Stimulated activated CD8-positive, alpha-beta memory T cell treated with anti-CD3 and anti-CD28 coated beads, Interleukin-2, amount 100 ng/mL, for 1 hour (primary cell): ENCODE measurements at places on chromosomes 13 and 19.

- no peak for DNase-seq
Observed at GRCh38 chr13:34369931-34370330, 552.0 kb downstream of the RFC3 start.

- no peak for DNase-seq
Observed at GRCh38 chr19:41159881-41160280, 33.1 kb upstream of the CYP2S1 start.

- no peak for DNase-seq
Observed at GRCh38 chr13:90352763-90353162, 994.7 kb upstream of the MIR17HG start.

DNA sequence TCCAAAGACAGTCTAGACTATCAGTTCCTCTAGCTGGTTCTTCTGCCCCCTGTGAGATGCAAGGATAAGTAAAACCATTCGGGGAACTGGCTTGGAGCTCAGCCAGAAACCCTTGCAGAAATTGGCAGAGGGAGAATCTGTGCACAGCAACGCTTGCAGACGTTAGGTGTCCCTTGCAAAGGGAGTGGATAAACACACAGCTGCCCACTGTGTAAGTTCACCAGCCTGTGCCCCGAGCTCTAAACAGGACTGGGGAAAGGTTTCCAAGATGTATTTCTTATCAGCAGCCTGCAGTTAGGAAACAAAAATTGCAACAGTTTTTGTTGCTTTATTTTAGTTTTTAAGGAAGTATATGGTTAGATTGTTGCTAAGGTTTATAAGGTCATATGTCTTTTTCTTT lies 19.0 kb upstream of the ADGRE1 start:
- DNase-seq: no peak

DNA sequence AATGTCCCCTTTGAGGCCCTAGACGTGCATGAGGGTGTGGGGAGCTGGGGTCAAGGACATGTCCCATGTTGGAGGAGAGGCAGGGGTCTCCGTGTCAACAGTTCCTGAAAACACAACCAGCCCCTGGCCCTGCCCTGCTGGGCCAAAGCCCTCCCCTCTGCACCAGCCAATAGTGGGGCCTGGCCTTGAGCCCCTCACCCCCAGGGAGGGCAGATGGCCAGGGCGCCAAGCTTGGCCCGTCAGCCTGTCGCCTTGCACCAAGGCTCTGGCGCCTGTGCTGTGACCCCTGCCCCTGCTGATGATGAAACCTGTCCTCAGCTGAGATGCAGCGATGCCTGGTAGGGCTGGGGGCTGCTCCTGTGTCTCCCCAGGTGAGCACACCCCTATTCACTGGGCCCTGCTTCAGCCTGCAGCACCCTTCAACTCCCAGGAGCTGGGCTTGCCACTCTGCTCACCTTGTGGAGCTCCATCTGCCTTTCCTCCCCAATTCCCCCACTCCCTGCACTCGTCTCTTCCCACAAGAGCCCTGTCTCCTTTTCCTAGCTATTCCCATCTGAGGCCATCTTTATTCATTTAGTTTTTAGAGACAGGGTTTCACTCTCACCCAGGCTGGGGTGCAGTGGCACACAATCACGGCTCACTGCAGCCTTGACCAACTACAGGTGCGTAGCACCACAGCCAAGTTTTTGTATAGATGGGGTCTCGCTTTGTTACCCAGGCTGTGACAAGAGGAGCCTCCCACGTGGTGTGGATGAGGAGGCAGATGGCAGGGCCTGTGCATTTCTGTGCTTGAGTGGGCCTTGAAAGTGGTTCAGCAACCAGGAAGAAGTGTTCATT lies 2.1 kb upstream of the HAMP start:
- DNase-seq: no peak

DNA sequence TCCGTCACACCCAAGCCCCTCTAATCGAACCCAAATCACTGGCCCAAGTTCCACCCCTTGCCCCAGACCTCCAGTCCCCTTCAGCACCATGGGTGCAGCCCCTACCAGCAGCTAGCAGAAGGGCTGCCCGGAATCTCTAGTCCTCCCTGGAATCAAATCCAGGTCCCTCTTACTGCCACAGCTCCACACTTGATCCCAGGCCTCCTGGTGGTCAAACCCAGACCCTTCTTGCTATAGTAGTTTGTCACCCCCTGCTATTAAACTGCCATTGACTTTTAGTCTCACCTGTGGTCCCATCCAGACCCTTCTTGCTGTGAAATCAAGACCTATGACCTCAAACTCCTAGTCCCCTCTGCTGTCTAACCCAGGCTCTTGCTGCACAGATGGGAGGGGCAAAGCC lies 8.7 kb downstream of the HIPK4 start:
- DNase-seq: no peak

DNA sequence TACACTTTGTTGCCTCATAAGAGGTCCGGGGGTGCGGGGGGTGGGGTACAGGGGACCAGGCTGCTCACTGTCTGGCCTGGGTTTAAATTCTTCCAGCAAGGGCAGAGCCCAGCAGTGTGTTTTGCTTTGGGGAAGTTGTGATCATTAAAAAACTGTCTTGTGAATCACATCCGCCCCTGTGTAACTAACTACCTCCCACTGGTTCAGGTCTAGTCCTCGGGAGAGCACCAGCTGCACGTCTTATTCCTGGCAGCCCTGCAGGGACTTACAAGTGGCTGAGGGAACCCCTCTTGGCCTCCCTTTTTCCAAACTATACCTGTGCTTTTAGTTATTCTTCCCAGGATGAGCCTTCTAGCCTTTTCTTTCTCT lies 127.5 kb downstream of the SIPA1L3 start:
- no peak for DNase-seq

- no peak for DNase-seq
Observed at GRCh38 chr13:95032121-95032520, 269.1 kb downstream of the ABCC4 start.

GRCh38 chr13:29369060-29369743 lies 226.3 kb downstream of the SLC7A1 start:
- DNase-seq: no peak

DNA sequence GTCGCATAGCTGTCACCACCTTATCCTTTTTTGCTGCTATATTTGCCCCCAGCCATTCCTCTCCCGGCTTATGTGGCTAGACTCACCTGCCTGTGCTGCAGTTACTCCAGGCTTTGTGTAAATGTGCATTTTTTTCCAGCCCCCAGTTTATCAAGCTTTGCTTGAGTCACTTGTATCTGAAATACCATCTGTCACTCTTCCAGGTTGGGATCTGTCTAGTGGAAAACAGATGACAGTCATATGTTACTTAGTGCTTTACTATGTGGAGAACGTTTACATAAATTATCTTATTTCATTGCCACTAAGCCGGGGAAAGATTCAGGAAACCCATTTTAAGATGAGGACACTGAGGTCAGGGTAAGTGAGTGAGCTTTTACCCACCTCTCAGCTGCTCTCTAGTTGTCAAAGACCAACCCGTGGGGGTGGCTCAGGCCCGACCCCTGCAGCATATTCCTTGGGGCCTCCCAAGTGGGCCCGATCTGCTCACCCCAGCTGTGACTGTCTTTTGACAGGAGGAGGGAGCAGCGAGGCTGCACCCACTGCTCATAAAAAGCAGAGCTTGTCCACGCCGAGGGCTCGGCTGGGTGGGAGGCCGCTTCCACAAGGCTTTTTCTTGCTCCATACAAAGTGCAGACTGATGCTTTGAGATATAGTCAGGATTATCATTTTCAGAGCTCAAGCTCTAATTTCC lies 7.2 kb downstream of the GJB2 start:
- DNase-seq: no peak

- DNase-seq: no peak
Observed at GRCh38 chr13:88125055-88125454, 453.9 kb downstream of the SLITRK5 start.

GRCh38 chr19:13150931-13151604 lies 857 bp downstream of the IER2 start:
- DNase-seq: no peak

GRCh38 chr13:57918913-57919312 lies 287.4 kb downstream of the PCDH17 start:
- no peak for DNase-seq

GRCh38 chr19:31102674-31103073 lies 246.6 kb downstream of the TSHZ3 start:
- DNase-seq: no peak

GRCh38 chr13:44951184-44951583 lies 38.1 kb downstream of the NUFIP1 start:
- no peak for DNase-seq

DNA sequence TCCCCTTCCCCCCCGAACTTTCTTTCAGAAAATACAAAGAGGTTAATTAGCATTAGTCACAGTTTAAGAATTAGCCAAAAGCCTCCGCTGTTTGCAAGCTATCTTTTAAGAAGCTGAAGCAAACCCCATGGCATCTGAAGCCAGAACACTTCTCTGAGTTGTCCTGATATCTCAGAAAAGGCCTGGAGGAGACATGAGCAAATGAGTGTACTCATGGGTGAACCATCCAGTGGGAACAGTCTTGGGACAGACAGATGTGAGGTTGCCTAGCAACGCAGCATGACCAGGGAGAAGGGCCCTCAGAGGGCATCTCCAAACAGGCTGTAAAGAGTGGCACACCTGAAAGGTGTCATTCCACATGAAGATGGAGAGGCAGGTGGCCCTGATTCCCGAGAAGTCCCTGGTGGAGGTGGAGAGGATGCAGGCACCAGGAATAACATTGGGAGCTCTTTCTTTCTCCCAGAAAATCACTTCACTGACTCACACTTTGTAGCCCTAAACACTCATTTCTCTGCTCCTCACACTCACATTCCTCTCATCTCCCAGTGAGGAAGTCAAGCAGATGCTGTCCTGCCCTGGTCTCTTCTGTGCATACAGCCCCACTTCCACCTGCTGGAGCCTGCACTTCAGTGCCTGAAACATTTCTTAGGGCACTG lies 87.0 kb upstream of the TSHZ3 start:
- no peak for DNase-seq

DNA sequence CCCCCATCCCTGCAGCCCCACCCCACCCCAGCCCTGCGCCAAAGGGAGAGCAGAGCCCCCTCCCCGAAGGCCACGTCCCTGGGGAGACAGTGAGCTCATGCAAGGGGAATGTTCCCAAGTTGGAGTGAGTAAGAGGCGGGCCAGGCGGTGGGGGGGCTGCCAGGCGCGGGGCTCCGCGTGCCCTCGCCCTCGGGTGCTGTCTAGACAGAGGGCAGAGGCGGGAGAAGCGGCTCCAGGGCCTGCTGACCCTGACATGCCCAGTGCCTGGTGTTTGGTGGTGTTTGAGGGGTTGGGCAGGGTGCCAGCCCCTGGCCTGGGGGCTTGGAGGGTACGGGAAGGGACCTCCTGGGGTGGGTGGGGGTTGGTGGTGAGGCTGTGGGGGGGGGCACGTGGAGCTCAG lies 1.0 kb downstream of the FSTL3 start:
- DNase-seq: no peak

DNA sequence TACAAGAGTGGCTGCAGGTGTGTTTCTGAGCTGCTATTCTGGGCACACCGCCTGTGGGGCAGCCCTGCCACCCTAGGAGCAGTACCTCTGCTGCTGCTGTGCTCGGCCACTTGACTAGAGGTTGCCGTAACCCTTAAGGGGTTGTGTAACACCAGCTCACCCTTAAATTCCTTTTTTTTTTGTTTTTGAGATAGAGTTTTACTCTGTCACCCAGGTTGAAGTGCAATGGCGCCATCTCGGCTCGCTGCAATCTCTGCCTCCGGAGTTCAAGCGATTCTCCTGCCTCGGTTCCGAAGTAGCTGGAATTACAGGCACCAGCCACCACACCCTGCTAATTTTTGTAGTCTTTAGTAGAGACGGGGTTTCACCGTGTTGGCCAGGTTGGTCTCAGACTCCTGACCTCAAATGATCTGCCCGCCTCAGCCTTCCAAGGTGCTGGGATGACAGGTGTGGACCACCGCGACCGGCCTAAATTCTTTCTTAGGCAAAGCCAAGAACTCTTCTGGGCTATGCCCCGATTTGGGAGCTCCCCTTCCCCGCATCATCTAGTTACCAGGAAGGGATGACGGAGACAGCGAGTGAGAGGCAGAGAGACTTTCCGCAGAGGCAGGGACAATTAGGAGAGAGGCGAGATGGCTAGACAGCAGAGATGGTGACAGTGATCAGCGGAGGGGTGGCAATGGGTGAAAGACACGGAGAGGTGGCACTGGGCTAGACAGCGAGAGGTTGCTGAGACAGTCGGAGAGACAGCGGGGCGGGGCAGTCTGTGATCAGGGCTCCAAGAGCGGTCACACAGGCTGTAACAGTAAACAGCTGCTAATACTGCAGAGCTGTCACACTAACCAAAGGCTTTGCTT lies 4.4 kb upstream of the LILRA5 start:
- no peak for DNase-seq

GRCh38 chr13:82206241-82206640 lies 1676.0 kb downstream of the SLITRK1 start:
- DNase-seq: no peak

GRCh38 chr13:60114499-60115028 lies 49.2 kb downstream of the DIAPH3 start:
- DNase-seq: no peak

GRCh38 chr13:78420814-78421213 lies 182.5 kb downstream of the POU4F1 start:
- DNase-seq: no peak

- no peak for DNase-seq
Observed at GRCh38 chr19:11361771-11362731, 6.8 kb downstream of the PLPPR2 start.

GRCh38 chr19:46744005-46744691 lies 1.7 kb upstream of the FKRP start:
- no peak for DNase-seq
